ENCODE measurements at places on chromosomes 12 and 14.

GRCh38 chr14:32474478-32475195, 145.5 kb downstream of the AKAP6 start:
- no peak for DNase-seq

- no peak for DNase-seq
These were observed 368.4 kb downstream of the ATP23 start for GRCh38 chr12:58309806-58310205.

GRCh38 chr12:39331539-39332261, 111.2 kb downstream of the KIF21A start:
- DNase-seq = no peak

- DNase-seq = no peak
These were observed 20.3 kb upstream of the FOXG1 start for GRCh38 chr14:28746247-28746646.

- DNase-seq = peak; percentile 48
These were observed 23.6 kb downstream of the ZNF664 start for GRCh38 chr12:123996581-123996980.

DNA sequence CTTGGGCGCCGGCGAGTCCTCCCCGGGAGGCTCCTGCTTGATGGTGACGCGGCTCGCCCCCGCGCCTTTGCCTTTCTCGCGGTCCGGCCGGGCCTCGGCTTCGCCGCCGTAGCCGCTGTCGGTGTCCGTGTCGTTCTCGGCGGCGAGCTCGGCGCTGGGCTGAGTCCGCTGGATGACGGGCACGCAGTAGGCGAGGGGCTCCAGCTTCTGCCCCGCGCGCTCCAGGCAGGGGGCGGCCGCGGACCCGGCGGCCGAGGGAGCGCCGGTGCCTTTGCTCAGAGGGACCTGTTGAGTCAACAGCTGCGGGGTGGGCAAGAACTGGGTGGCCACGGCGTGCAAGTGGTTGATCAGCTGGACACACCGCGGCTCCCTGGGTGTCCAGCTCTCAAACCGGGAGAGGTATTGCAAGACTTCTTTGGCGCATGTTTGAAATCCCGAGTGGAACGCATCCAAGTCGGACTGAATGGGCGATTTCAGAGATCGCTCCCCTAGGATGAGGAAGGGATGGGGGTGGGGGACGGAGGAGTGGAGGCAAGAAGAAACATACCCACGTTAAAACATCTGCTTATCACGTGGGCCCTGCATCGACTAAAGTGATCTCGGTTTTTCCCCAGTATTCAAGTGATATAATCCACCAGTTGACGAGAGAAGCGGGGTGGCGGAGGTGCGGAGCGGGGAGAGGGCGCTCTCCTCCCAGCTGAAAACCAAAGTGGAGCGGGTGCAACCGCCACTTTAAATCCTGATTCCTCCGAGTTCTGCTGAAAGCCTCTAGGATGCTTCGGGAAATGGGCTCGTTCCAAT, 2.0 kb downstream of the BHLHE41 start:
- DNase-seq = no peak

DNA sequence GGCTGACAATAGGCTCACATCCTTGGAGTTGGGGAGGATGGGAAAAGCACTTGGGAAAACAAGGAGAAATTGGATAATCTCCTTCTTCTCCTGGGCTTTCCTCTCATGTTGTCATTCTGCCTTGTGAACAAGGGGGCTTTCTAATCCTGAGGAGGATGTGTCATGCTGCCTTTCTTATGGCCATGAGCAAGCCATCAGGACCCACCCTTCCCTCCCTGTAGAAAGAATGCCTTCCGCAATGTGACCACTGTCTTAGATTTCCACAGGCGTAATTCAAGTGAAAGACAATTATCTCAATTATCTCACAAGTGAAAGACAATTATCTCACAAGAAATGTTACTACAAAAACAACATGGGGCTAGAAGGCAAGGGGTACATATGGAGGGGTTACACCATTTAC, 3.0 kb upstream of the OR6S1 start:
- no peak for DNase-seq

GRCh38 chr14:51219473-51220448, 20.3 kb upstream of the TMX1 start:
- no peak for DNase-seq

GRCh38 chr12:131383291-131383690, 327.6 kb upstream of the SFSWAP start:
- no peak for DNase-seq

DNA sequence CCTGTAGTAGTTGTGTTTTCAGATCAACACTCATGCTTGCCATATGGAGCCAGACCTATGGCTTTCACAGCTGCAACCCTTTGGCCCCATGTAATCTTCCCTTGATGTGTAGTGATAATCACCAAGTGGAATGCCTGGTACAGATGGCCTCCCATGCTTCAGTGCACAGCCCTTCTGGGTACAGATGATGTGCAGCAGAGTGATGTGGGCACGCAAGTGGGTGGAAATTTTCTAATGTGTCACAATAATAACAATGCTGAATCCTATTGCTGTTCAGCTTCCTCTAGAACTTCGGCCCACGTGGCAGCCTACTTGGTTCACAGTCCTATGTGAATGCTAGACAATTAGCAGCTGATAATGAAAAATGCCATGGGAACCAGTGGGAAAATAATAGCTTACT, 188.1 kb downstream of the SNAPC1 start:
- DNase-seq = no peak

- no peak for DNase-seq
These were observed 17.5 kb downstream of the MTRFR start for GRCh38 chr12:123250471-123251383.

DNA sequence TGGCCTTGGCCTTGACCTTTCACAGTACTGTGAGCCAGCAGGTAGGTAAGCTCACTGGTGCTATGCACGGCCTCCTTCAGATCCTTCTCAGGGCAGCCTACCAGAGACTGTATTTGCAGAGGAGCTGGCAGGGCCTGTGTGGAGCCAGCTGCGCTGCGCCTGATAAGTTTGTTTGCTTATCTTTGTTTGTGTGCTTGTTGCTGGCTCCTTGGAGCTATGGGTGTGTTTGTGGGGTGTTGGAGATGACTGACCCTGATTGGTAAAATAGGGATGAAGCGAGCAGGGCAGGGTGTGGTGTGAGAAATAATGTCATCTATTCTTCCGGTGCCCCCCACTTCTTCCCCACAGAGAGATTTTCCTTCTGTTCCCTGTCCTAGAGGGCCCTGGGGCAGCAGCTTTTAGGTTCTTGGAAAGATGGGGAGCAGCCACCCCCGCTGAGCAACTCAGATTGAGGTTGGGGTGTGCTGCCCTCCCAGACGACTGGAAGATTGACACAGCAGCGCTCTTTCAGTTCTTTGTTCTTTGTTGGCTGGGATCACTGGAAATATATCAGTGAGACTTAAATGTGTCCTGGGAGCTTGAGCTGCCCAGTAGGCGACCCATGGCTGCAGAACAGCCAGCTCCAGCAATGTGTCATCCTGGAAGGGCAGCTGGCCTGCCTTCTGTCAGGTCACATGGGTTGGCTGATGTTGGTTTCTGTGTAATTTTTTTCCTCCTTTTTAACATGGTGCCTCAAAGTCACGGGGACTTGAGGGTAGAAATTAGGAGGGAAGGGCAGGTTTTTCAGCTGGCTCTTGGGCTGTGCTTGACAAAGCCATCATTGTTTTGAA, 19.6 kb downstream of the MLXIP start:
- DNase-seq = peak; percentile 78

GRCh38 chr12:6987956-6988553, 17.3 kb downstream of the EMG1 start:
- DNase-seq = no peak

DNA sequence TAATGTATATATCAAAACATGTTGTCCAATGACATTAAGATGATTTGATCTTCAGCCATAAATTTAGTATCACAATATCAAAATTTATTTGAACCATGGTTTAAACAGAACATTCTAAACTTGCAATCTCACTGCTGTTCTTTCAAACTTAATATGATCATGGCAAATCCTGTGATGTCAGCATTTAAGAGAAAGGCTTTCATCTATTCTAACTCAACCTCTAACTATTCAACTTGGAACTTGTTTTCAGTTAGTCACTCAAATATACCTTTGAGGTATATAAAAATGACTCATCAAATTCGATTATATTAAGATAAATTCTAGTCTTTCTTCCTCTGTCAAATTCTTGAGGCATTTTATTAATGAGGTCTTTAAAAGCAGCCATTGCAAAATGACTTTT, 747.0 kb upstream of the FLRT2 start:
- DNase-seq = no peak

DNA sequence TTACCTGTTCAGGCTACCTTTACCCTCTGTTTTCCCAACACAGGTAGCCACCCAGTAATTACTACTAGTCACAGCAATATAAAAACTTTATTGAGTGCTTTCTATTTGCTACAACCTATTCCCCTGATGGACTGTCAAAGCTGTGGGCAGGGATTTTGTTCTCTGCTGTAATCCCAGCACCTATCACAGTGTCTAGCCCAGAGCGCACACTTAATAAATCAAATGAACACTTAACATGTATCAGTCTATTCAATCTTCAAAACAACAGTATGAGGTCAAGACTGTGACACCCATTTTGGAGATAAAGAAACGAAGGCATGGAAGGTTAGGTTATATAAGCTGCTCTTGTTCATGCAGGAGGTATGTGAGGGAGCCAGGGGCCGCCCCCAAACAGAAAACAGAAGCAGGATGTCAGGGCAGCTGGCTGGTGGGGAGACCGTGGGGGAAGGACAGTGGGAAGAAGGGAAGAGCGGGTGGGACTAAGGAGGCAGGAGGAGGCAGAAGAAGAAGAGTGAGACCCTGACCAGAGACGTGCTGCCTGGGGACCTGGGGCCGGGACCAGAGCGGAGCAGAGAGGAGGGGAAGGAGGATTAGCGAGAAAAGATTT, 1.7 kb downstream of the TNFRSF1A start:
- DNase-seq = no peak

DNA sequence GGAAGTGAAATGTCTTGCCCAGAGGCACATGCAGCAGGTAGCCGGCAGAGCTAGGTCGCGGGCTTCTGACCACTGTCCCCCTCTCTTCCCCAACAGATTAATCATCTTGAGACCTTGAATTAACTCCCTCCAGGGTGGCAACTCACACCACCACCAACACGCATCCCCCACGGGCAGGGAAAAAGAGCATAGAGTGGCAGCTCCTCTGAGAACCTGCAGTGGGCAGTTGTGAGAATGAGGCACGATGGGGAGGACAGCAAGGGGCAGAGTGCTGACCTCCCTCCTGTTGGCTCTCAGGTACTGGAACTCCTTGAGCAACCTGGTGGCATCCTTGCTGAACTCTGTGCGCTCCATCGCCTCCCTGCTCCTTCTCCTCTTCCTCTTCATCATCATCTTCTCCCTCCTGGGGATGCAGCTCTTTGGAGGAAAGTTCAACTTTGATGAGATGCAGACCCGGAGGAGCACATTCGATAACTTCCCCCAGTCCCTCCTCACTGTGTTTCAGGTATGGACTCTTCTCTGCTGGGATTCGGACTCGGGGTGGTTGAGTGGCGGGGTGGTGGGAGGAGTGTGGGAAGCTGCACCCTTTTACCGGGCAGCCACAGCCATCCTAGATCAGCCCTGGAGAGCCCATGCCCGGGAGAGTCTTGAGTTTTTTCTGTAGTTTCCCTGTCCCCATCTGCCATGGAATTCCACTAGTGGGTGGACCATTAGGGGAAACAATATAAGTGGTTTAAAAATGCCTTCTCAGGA, 213.3 kb upstream of the FKBP4 start:
- DNase-seq = no peak

DNA sequence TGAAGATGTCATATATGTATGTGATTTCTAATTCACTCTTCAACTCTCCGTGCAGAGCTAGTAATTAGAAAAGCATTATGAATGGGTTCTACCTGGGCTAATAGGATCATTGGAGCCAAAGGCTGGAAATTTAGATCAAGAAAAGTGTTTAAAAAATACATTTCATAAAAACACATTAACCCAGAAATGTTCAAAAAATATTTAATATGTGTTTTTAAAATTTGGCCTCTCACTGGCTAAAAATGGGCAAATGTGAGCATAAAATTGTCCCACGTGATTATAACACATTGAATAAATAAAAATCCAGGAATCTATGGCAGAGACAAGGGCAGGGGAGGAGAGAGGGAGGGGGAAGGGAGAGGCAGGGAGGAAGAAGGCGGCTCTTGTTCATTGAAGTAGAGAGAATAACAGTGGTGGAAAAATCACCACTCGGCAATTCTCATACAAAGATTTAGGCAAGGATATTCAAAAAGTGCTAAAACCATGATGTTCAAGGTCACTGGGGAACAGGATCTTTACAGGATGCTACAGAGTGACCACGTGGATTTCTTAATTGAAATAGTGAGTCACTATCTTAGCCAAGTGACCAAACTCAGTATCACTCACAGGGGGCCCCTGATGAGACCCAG, 38.8 kb downstream of the FBXO21 start:
- no peak for DNase-seq

- no peak for DNase-seq
These were observed 468.7 kb downstream of the NOVA1 start for GRCh38 chr14:26128931-26129671.

GRCh38 chr14:28055008-28055407, 711.6 kb upstream of the FOXG1 start:
- DNase-seq = no peak

DNA sequence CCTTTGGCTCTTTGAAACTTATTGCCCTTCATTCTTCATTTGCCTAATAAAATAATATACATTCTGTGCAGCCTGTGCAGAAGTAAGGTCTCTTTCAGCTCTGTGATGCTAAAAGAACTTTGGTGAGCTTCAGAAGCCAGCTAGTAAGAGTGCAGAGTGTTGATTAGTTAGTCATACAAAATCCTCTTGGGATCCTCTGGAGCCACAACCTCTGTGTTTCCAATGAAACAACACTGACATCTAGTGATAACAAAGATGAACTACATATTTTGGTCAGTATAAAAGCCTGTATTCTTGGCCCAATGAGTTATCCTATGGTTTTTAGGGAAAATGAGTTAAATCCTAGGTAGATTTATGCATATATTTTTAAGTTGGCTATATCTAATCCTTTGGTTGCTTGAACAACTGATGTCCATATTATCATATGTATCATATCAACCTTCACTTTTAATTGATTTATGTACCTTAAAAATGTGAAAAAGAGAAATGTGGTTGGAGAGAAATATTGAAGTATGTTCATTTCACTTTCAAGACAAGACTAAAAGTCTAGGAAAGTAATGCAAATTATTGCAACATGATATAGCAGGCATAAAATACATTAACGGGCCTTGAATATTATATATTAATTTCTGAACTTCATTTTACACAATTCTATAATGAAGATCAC, 158.4 kb downstream of the KLHL28 start:
- no peak for DNase-seq

DNA sequence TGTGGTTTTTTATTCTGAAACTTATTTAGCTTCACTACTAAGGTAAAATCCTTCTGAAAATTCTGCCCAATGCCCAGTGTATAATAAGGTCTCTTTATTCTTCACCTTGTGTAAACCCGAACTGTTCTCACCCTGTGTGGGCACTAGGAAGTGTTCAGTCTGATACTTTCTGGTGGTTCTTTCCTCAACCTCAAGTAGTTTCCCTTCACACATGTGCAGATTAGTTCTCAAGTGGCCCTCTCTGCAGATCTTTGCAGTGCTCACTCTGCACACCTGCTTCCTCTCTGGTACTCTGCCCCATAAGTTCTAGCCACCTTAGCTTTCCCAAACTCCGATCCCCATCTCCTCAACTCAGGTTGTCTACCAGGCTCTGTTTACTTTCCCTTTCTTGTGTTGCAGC, 61.6 kb downstream of the RAD51B start:
- DNase-seq = no peak
